ENCODE measurements at places on chromosomes 7 and 10.
A peak's percentile ranks its signal among the peaks of the same experiment; 100 is the strongest.

- peak; percentile 71 for DNase-seq
Observed at GRCh38 chr10:99435986-99436638, 5.7 kb upstream of the GOT1 start.

DNA sequence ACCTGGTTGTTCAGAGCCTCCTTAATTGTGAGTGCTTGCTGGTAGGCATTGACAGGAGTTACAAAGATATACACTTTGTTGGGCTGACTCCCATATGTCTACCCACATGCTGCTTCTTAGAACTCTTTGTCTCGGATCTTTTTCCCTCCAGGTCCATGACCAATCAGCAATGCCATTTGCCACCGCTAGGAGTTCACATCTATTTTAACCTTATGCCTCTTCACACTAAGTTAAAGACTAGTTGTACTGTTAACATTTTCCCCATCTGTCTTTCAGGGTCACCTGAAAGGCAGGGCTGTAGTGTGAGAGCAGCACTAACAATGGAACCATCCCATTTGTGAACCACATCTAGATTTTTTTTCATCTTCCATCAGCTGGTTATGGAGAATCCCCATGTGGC, 226.7 kb upstream of the NPY start:
- no peak for DNase-seq

GRCh38 chr7:157795199-157795598, 458.4 kb downstream of the DNAJB6 start:
- no peak for DNase-seq

GRCh38 chr10:83425306-83425705, 714.0 kb upstream of the GHITM start:
- no peak for DNase-seq

DNA sequence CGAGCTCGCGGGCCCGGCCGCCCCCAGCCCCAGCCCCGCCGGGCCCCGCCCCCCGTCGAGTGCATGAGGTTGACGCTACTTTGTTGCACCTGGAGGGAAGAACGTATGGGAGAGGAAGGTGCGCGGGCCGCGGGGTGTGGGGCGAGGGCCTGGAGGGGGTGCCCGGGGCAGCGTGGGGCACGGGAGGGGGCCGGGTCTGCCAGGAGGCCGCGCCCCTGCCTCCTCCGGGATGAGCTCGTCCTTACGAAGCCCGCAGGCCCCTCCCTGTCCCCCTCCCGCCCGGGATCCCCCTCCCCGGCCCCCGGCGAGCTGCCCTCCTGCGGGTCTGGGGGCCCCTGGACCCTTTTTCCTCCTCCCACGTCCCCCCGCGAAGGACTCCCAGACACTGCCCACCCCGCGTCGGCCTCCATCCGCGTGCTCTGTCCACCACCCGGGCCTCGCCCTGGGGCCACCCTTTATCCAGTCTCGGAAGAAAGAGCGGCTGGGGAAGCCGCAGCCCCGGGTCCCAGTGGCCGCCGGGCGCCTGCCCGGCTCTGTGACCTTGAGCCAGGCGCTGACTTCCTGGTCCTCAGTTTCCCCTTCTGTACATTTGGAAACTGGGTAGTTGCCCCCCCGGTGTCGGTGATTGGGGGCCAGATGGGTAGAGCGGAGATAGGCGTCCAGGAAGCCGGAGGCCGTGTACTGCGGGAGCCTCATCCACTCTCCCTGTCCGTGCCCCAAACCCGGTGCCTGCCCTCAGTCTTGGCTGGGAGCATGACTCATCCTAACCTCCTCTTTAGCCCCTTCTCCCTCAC, 521 bp downstream of the LIMK1 start:
- DNase-seq: peak; percentile 83

GRCh38 chr10:88063861-88064557, 200.6 kb downstream of the PTEN start:
- DNase-seq: no peak

DNA sequence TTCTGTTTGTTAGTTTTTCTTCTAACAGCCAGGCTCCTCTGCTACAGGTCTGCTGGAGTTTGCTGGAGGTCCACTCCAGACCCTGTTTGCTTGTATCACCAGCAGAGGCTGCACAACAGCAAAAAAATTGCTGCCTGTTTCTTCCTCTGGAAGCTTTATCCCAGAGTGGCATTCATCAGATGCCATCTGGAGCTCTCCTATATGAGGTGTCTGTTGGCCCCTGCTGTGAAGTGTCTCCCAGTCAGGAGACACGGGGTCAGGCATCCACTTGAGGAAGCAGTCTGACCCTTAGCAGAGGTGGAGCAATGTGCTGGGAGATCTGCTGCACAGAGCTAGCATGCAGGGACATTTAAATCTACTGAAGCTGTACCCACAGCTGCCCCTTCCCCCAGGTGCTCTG, 26.7 kb upstream of the CROT start:
- DNase-seq: no peak

DNA sequence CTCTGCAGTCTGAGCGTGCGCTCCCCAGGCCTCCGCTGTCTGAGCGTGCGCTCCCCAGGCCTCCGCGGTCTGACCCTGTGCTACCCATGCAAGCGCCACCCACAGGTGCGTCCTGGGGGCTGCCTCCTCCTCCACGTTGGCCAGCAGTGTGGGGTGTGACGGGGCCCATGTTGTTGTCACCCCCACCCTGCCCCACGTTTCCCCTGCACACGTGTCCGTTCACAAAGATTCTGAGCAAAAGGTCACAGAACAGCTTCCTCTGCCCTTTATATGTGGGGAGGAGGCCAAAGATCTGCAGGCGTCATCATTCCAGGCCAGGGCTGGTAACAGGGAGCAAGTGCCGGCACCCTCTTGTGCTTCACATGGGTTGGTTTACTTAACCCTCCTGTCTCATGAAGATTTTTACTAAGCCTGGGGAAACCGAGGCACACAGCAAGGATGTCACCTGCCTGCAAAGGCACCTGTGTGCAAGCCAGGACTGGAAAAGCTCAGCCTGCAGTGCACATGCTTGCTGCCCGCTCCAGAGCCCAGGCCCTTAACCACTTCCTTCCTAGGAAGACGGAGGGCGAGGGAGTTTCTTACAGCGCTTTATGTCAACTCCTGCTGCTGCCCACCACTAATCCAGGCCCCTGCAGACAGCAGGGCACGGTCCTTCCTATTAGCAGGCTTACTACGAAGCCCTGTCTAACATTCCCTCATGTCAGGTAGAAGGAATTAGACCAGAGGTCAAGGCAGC, 4.8 kb downstream of the GPR146 start:
- DNase-seq: no peak

DNA sequence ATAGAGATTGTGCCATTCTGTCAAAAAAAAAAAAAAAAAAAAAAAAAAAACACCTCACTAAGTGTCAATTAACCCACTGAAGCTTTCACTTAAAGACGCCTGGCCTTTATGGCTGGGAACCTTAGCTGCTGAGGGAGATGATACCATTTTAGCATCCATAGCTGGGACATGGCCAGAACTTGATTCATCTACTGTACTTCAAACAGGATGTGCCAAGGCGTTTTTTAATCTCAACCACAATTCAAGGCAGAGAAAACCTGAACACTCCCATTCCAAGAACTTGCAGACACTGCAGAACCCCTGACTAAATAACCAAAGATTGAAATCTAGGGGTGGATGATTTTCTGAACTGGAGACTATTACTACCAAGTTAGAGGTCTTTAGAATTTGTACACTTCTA, 996.6 kb downstream of the SORCS1 start:
- no peak for DNase-seq

DNA sequence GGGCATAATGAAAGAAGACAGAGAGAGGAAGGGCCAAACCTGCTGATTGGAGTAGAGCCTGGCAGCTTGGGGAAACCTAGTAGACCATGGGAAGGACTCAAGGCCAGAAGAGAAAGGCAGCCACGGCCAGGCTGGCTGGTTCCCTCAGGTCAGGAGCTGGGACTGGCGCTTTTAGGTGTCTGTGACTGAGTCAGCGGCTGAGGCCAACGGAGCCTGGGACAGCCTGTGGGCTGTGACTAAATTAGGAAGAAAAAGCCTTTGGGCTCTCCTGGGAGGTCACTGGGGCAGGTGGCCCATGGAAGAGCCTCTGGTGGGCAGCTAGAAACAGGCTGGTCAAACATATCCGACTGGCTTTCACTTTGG, 108.9 kb upstream of the PDCD4 start:
- DNase-seq: no peak
